Activated naive CD4-positive, alpha-beta T cell (primary cell): ENCODE measurements at places on chromosomes 6 and 20.
A peak's percentile ranks its signal among the peaks of the same experiment; 100 is the strongest.

GRCh38 chr20:17823409-17824144 lies 123.8 kb downstream of the BANF2 start:
- DNase-seq: no peak

DNA sequence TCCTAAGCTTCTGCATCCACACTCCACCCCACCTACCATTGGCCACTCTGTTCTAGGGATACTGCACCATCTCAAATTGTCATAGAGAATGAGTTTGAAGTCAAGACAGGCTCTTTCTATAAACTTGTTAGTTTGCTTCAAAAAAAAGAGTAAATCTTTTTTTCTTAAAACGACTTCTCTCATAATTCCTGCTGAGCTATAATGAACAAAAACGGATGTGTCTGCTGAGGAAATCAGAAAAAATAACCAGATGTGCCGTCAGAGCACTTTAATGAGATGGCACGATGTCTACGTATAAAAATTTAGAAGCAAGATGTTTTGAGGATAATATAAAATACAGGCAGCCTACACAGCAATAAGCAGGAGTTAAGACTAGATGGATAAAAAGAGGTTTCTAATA lies 24.0 kb upstream of the DDO start:
- DNase-seq: no peak

DNA sequence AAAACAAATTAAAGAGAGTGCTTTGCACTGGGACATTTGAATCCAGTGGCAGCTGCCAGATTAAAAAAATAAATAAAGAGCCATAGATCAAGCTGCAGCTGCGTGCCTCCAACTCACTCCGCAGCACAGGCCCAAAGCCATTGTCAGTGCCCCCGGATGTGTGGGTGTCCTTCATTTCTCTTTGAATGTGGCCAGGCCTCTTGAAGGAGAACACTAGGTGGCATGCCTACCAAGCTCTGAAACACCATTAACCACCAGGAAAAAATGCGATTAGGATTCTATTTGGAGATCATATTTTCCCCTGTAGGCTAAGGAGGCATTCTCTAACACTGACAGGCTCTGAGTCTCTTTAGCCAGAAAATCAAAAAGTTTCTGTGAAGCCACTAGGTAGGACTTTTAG lies 549.8 kb downstream of the PRKN start:
- no peak for DNase-seq

DNA sequence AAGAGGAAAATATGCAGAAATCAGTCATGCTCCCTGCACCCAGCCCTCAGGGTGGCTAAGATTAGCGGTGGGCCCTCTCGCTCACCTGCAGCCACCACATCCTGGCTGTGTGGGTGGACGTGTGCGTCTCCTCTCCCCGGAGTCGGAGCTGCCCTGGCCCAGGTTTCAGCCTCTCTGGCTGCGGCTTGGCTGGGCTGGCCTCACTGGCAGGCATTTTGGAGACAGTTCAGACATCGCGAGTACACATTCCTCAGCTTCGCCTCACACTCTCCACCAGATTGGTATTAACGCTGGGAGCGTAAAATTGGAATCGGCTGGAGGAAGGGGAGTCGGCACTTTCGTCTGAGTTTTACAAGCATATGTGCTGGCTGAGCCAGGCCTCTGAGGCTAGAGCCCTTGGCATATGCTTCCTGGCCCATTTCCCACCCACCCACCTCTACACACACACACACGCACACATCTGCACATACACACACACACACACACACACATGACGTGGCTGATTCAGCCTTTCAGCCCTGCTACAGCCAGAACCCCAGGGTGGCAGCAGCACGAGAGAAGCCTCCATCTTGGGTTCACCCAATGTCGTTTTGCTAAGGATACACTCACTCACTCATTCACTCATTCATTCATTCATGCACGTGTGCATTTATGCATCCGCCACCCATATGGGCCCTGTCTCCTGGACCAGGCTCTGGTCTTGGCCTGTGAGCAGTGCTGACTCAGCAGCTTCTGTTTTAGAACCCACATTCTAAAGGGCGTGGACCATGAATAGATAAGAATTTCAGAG lies 42.9 kb downstream of the BCAS4 start:
- no peak for DNase-seq

- DNase-seq: no peak
These were observed 73.1 kb downstream of the TPBG start for GRCh38 chr6:82436740-82437139.

- no peak for DNase-seq
These were observed 6.9 kb downstream of the GLYATL3 start for GRCh38 chr6:49506569-49507111.

GRCh38 chr20:11585752-11586352 lies 331.8 kb upstream of the BTBD3 start:
- no peak for DNase-seq

- no peak for DNase-seq
These were observed 134.9 kb downstream of the TMEM200A start for GRCh38 chr6:130500693-130501092.

- DNase-seq: no peak
These were observed 13.5 kb upstream of the RAB5IF start for GRCh38 chr20:36591854-36592641.

GRCh38 chr20:63520504-63520933 lies at the start of gene PPDPF:
Gene PPDPF, plus strand, starts transcription at chr20:63520765. Its CDS starts 544 bp downstream, at chr20:63521309.
- peak; percentile 86 for DNase-seq

GRCh38 chr6:152018876-152019275 lies 211.4 kb downstream of the ESR1 start:
- no peak for DNase-seq

DNA sequence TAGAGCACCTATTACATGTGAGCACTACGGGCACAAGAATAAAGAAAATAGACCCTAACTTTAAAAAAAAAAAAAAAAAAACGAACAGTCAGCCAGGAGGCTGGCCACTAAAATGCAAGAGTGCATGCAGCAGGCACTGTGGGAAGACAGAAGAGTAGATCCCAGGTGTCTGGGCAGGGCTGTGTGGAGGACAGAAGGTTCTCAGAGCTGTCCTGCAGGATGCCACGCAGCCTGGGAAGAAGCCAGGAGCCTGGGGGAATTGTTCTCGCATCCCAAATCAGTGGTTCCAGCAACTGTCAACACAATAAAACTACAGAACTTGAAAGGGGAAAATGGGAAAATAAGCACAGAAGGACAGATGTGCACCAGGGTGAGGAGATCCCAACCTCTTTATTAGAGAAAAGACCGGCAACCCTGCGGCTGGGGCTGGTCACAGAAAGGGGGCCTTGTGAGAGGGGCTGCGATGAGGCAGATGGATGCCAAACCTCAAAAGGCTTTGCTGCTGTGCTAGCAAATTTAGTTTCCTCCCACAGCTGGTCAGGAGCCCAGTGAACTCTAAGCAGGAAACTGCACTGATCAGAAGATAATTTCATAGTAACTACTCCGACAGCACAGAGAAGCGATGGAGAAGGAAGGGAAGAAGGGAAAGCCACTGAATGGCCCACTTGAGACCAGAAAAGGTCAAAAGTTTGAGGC lies 30.9 kb downstream of the MAP3K5 start:
- no peak for DNase-seq

DNA sequence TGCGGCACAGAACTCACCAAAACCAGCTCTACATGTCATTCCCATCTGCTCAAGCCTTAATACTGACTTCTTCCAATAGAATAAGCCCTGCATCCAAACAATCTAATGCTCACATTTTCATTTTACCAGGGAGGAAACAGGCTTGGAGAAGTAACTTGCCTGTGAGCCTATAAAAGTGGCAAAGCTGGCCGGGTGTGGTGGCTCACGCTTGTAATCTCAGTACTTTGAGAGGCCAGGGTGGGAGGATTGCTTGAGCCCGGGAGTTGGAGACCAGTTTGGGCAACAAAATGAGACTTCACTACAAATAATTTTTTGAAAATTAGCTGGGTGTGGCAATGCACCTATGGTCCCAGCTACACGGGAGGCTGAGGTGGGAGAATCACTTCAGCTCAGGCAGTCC lies 133.7 kb downstream of the LY86 start:
- no peak for DNase-seq

GRCh38 chr6:63476302-63476701 lies 96.0 kb upstream of the LOC128125822 start:
- no peak for DNase-seq

DNA sequence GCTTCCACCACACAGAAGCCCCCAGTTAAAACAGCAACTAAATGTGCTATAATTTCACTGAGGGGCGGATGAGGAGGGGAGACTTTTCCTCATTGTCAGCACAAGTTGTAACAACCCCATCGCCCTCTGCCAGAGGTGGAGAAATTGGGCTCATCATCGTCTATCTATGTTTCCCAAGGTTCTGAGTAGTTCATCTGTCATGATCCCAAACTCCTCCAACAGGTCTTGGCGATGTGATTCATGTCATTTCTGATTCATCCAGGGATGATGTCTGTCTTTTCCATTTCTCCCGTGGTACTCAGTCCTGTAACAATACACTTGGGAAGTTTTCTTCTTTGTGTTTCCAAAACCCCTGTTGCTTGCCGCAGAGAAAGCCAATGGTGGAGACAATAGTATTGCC lies 51.0 kb downstream of the TFAP2A start:
- DNase-seq: no peak

DNA sequence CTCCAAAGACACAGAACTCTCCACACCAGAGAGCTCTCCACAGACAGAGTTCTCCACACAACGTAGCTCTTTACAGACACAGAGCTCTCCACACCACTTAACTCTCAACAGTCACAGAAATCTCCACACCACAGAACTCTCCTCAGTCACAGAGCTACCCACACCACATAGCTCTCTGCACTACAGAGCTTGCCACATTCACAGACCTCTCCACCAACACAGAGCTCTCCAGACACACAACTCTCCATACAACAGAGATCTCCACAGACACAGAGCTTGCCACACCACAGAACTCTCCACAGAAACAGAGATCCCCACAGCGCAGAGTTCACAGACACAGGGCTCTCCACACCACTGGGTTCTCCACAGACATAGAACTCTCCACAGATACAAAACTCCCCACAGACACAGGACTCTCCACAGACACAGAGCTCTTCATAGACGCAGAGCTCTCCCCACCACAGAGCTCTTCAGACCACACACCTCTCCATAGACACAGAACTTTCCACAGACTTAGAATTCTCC lies 52.5 kb downstream of the ERMARD start:
- DNase-seq: no peak

- DNase-seq: no peak
These were observed 298.4 kb upstream of the MOCS1 start for GRCh38 chr6:40232698-40233097.

DNA sequence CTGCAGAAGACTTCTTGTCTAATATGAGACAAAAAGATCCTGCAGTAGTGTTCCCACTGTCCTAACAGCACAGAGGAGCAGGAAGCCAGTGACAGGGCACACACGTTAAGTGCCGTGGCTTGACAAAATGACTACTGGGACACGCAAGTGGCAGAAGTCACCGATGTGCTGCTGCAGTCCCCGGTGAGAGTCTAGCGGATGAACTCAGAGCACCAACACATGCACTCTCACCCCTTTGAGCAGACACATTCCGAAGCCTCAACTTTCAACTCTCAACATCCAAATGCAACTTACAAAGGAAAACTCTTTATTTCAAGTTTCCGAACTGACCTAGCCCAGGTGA lies 898 bp downstream of the LAMA4 start:
- DNase-seq: no peak

DNA sequence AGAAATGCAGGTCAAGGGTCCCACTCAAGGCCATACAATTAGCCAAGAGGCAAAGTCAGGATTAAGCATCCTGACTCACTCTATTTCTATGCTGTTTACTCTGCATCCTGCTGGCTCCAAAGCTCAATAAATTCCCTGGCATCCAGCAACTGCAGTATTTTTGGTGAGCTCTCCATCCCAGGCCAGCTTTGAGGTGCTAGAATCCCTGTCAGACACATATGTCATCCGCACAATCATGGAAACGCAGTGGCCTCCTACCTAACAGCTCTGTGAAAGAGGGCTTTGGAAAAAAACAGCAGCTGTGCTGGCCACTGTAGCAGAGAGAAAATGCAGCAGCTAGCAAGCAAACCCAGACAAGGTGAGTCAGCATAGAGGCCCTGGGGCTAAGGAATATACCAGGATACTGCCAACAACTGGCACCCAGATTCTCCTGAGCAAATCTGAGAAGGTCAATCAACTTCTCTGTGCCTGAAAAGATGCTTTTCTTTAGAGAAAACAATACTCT lies 58.4 kb downstream of the ANKEF1 start:
- DNase-seq: no peak

- DNase-seq: no peak
These were observed 15.4 kb downstream of the MDFI start for GRCh38 chr6:41653691-41654090.

- no peak for DNase-seq
These were observed 36.2 kb downstream of the VEGFA start for GRCh38 chr6:43806043-43806757.

DNA sequence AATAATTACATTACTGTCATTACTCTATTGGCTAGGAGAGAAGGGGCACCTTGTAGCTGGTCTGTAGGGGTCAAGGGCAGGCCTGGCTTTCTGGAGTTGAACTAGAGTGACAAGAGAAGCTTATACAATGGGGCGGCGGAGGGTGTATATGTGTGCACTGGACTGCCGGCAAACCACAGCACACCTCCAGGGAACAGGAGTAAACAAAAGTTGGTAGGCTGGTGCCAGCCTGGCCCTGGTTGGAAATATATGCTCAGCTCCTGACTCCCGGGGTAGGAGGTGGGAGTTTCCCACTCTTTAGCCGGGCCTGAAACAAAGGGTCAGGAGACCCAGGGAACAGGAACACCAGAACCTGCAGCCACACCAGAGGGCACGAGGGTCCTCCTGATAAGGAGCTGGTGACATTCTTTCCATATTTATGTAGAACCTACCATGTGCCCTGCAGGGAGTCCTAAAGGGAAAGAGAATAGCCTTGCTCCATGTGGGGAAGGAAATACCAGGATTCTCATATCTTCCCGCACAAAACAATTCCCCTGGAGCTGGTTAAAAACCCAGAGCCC lies 5.1 kb downstream of the C6orf132 start:
- no peak for DNase-seq

DNA sequence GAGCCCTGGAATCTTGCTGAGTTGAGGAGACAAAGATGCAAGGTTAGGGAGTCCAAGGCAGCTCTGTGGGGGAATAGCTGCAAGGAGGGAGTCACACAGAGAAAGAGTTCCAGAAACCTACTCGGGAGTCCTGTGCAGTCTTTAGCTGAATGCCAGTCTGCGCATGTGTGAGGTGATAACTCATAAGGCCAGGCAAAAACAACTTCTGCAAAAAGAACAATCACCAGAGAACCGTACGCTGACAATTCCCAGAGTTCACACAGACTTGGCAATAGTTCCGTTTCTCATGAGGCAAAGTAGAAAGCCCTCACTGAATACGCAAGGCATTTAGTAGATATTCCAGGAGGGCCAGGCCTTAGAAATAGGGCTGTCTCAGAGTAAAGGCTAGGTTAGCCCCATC lies 135.2 kb upstream of the TAB2 start:
- no peak for DNase-seq
